Muscle of leg (tissue), 16 donors: ENCODE measurements at places on chromosomes 2 and 18. TPM values are rescaled to one million over a fixed set of nuclear protein-coding genes. Genes with fewer than 3 reads are reported as not detected.

OTOS gene
- total RNA-seq, result not detected

- no peak for DNase-seq
Observed at GRCh38 chr2:220157312-220157711, 529.9 kb downstream of the SLC4A3 start.

GRCh38 chr2:38439863-38440262 is 62.8 kb upstream of the ATL2 start:
- no peak for DNase-seq

- DNase-seq, result no peak
Observed at GRCh38 chr2:99875627-99876201, 266.7 kb downstream of the AFF3 start.

- peak; percentile 68 for DNase-seq
Observed at GRCh38 chr2:134208825-134209224, 45.0 kb upstream of the MGAT5 start.

DNA sequence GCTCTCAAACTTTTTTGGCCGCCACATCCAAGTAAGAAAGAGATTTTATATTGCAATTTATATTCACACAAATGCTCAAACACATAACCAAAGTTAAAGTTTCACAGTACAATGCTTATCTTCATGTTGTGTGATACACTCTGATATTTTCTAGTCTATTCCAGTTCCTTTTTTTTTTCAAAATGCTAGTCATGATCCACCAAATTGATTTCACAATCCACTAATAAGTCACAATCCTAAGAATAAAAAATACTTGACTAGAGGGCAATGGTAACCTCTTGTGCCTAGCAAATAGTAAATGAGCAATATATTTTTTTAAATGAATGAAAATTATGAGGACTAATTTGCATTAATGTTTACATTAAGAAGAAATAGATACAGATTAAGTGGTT is 5.8 kb upstream of the PTPN4 start:
- DNase-seq, result no peak

ASB18 gene
- 4.7 TPM for total RNA-seq

UGT1A3 gene
- total RNA-seq, result not detected

DNA sequence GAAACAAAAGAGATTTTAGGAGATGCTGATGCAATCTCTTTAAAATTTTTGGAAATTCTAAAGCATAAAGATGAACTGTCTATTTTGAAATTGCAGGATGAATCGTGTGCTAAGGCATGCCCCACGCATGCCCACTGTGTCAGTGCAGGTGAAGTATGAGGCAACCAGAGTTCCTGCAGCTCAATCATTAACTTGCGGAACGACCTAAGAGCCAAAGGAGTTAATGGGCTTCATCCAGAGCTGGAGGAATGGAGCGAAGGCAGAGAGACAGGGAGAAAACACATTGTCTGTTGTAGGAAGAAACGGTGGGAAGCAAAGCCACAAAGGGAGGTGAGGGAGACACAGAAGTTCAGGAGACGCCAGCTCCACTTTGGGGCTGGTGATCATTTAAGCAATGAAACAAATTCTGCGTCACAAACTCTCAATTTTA is 265.2 kb downstream of the CCDC85A start:
- no peak for DNase-seq

SLC19A3 gene
- total RNA-seq, result 1.2 TPM

DNA sequence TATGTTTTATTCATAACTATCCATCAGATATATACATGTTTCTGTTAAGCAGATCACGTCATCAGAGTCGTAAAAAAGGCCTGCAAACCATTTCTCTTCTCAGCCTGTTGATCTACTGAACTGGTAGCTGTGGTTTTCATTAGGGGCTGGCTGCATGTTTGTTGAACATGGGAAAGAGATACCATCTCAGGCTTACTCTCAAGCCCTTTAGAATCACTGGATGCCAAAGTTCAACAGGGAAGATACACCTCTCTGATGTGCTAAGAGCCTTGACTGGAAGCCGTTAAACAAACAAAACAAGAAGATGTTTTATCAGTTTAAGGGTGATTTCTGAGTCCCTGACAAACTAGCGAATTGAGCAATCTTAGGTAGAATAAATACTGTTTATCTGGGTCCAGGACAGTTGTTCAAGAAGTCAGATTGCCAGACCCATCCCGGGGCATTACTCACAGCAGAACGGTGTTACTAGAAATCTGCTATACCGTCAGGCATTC is 94.5 kb upstream of the LMAN1 start:
- no peak for DNase-seq

NDC80 gene
- total RNA-seq, result 12.5 TPM

GRCh38 chr2:218883491-218884490 is 3.1 kb downstream of the WNT10A start:
- peak; percentile 36 for DNase-seq

CCDC148 gene
- 1.2 TPM for total RNA-seq

GRCh38 chr2:207265869-207266268 is 100.1 kb upstream of the KLF7 start:
- no peak for DNase-seq

DNA sequence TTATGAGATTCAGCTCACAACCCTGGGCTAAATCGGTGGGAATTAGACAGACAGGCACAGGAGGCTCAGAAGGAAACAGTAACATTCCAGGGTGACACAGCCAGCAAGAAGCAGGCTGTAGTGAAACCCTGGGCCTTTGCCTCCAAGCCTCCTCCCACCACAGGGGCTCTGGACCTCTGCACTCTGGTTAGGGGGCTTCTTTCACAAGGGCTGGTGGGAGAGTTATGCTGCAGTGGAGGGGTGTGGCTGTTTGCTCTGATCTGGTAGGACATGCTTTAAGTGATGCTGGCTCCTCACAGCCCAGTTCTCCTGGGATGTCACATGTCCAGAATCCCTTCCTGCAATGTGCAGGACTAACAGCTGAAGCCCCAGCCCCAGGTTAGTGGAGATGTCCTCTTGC is 109.9 kb downstream of the TGFA start:
- no peak for DNase-seq

DNA sequence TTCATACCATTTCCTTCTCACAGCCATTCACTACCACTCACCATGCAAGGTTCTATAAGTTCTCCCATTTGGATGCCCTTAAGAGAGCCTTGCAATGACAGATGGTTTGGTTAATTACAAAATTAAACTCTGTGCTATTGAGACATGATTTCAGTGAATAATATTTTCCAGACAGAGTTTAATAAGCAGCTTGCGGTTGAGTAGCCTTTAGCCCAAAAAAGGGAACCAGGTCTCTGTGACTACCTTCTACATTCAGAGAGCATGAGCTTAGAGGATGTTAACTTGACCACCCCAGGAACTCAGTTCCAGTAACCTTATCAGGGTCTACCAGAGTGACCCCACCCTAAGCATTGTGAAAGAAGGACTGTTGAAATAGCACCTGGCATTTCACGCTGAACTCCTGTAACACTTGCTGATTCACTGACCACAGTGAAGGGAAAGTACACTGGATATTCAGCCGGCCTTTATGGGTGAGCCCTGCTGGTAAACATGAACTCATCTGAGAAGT is 1173.1 kb upstream of the ZEB2 start:
- peak; percentile 4 for DNase-seq
